ENCODE measurements at places on chromosomes 11 and 22.
A peak's percentile ranks its signal among the peaks of the same experiment; 100 is the strongest.

DNA sequence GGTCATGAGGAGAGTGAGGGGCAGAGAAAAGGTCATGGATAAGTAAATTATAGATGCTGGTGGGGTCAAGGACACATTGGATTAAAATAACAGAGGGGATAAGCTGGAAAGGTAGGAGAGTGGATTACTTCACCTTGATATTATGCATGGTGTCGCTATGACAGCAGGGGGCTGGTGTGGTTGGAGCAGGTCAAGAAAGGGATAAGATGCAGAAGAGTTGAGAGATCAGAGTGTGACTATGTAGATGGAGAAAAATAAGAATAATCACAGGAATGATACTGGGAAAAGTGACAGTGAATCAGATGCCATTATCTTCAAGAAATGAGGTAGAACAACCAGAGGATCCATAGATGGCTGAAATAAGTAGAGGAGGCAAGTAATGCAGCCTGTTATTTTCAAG, 29.4 kb upstream of the AMOTL1 start:
- DNase-seq: no peak

DNA sequence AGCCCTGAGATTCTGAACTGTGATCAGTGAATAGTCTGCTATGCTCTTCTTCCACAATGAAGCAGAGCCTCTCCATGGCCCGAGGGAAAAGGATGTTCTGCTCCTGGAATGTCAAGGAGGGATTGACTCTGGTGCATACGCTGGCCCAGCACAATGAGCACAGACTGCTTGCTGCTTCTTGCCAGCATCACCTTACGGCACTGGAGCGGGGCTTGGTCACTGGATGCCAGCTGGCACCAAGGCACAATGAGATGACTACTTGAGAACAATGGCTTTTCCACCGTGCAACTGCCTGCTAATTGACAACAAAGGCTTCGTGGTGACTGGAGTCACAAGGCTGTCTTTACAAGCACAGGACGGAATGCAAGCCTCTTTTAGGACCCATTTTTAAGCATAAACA, 139.2 kb downstream of the DSCAML1 start:
- no peak for DNase-seq

- no peak for DNase-seq
These were observed 4.6 kb downstream of the MN1 start for GRCh38 chr22:27796829-27797519.

- DNase-seq: no peak
These were observed 39.4 kb upstream of the TSPAN18 start for GRCh38 chr11:44687388-44687787.

DNA sequence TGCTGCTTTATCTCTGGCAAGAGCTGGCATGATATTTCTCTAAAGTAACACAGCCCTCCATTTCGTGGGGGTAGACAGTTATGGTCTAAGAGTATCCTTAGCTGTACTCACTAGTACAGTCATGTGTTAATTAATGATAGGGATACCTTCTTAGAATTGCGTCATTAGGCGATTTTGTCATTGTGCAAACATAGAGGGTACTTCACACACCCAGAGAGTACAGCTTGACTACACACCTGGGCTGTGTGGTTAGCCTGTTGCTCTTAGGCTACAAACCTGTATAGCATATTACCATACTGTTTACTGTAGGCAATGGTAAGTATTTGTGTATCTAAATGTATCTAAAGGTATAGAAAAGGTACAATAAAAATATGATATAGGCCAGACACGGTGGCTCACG, 17.0 kb downstream of the XRCC6 start:
- DNase-seq: no peak

GRCh38 chr11:72720047-72720446, 32.2 kb downstream of the ARAP1 start:
- DNase-seq: no peak

GRCh38 chr11:32701616-32702015, 92.8 kb downstream of the CCDC73 start:
- DNase-seq: no peak

- DNase-seq: no peak
These were observed 175.2 kb downstream of the NELL1 start for GRCh38 chr11:20844630-20845029.

- no peak for DNase-seq
These were observed 1259.5 kb downstream of the TBC1D22A start for GRCh38 chr22:48021991-48022401.

DNA sequence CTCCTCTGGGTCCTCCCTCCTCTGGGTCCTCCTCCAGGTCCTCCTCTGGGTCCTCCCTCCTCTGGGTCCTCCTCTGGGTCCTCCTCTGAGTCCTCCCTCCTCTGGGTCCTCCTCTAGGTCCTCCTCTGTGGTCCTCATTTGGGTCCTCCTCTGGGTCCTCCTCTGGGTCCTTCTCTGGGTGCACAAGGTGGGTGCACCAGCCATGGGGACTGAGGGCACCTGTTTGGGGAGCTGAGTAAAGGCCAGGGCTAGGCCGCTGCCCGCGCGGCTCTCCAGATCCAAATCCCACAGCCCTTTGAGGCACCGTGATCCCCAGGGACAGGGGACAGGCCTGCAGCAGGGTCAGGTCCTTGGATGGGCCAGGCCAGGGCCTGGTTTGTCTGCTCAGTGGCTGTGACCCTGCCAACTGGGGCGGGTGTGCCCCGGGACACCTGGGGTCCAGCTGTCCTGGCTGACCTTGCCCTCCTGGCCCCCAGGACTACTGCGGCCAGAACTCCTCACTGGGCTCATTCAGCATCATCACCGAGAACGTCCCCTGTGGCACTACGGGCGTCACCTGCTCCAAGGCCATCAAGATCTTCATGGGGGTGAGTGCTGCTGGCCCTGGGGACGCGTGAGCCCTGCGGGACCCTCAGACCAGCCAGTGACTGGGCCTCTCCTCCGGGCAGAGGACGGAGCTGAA, 12.7 kb downstream of the MUC2 start:
- DNase-seq: no peak

DNA sequence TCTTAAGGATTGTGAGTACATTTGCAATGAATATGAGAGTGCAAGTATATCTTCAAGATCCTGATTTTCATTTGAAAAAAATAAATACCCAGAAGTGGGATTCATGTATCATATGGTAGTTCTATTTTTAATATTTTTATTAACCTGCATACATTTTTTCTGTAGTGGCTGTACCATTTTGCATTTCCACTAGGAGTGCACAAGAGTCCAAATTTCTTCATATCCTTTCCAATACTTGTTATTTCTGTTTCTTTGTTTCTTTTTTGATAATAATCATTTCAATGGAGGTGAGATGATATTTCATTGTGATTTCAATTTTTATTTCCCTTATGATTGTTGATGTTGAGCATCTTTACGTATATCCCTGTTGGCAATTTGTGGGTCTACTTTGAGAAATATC, 759.8 kb upstream of the CNTN5 start:
- peak; percentile 5 for DNase-seq

DNA sequence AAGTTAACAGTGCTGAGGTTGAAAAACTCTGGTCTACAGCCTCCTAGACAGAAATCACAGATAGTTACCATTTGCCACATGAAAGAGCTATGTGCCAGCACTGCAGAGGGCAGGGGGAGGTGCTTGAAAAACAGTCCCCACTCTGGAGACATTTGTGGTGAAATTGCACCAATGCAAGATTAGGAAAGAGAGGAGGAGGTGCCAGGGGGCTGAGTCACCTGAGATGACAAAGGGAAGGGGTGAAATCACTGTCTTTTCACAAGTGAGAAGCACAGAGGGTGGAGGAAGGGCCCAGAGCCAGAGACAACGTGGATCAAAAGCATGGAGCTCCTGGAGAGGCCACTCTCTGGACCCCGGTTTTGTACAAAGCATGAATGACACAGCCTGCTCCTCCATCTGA, 196.3 kb downstream of the BUD13 start:
- DNase-seq: no peak

GRCh38 chr11:117716521-117717440, 80.2 kb downstream of the DSCAML1 start:
- DNase-seq: no peak

GRCh38 chr11:86608251-86608799, 64.1 kb downstream of the ME3 start:
- DNase-seq: peak; percentile 88

- DNase-seq: no peak
These were observed 68.1 kb downstream of the CCDC81 start for GRCh38 chr11:86442827-86443226.

DNA sequence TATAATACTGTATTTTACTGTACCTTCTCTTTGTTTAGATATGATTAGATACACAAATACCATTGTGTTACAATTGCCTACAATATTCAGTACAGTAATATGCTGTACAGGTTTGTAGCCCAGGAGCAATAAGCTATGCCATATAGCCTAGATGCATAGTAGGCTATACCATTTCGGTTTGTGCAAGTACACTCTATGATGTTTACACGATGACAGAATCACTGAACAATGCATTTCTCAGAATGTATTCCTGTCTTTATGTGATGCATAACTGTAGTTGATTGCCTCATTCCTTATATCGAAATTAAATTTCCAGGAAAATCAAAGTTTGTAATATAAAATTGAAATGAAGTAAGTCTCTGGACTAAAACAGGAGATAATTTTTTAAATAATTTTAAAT, 49.3 kb upstream of the OR5P2 start:
- no peak for DNase-seq

DNA sequence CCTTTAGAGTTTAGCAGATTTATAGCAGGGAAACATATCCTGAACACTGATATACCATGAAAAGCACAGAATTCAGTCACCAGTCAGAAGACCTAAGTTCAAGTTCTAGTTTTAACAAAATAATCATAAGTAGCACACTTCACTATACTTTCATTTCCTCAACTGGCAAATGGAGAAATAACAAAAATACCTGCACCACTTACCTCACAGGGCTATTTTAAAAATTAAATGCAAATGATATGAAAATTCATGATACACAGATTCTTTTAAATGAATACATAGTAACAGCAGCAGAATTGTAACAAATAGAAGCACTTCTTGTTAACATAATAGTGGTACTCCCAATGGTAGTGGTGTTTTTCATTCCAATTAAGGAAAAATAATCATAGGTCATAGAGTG, 139.0 kb downstream of the FCHSD2 start:
- DNase-seq: no peak

DNA sequence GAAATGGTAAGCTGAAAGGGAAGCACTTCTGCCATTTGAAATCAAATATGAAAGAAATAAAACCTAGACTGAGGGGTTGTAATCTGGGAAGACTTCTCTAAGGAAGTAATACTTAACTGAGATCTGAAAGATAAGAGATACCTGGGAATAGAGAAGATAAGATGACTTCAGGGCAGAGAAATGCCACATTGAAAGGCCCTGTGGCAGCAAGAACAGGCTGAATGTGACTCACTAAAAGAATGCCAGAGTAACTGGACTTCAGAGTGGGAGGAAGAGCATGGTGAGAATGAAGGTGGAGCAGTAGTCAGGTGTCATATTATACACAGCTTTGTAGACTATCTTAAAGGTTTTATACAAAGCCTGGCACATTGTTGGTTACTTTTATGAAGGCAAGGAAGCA, 17.6 kb downstream of the CALCA start:
- DNase-seq: no peak

DNA sequence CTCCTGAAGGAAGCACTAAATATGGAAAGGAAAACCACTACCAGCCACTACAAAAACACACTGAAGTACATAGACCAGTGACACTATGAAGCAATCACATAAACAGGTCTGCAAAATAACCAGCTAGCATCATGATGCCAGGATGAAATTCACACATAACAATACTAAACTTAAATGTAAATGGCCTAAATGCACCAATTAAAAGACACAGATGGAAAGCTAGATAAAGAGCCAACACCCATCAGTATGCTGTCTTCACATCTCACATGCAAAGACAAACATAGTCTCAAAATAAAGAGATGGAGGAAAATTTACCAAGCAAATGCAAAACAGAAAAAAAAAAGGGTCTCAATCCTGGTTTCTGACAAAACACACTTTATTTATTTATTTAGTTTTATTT, 171.7 kb downstream of the TTC28 start:
- DNase-seq: no peak

- DNase-seq: no peak
These were observed 24.8 kb upstream of the CLDN5 start for GRCh38 chr22:19548964-19549363.

- DNase-seq: no peak
These were observed 22.2 kb upstream of the CTSD start for GRCh38 chr11:1785749-1786413.

DNA sequence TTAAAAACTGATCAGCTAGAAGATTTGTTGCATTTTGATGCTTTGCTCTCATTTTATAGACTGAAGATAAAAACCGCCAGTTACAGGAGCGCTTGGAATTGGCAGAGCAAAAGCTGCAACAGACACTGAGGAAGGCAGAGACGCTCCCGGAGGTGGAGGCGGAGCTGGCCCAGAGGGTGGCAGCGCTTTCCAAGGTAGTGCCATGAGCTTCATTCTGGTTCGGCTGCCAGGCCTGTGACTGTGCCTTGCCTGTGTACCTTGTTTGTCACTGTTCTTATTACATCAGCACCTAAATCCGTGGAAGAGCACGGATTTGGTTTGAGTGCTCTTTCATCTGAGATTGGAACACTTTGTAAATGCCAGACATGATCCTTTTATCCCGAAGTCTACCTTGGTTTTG, 61.4 kb downstream of the PPFIA1 start:
- no peak for DNase-seq

GRCh38 chr11:32830413-32830738, 649 bp downstream of the PRRG4 start:
- peak; percentile 2 for DNase-seq

- DNase-seq: no peak
These were observed 751.2 kb downstream of the BRD1 start for GRCh38 chr22:49076300-49077035.

DNA sequence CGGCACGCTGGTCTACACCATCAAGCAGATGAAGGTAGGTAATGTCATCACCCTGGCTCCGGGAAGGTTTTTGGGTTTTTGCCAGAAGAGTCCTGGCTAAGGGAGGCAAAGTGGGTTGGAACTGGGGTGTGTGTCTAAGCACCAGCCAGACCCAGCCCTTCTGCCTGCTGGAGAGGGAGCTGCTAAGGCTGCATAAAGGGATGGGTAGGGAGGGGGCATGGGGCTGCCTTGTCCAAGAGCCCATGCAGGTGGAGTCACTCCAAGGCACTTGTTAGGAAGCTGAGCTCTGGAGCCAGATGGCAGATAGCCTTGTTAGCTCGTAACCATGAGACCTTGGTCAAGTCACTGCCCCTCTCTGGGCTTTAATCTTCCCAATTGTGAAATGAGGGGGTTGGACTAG, 48.0 kb downstream of the TIMP3 start:
- no peak for DNase-seq

DNA sequence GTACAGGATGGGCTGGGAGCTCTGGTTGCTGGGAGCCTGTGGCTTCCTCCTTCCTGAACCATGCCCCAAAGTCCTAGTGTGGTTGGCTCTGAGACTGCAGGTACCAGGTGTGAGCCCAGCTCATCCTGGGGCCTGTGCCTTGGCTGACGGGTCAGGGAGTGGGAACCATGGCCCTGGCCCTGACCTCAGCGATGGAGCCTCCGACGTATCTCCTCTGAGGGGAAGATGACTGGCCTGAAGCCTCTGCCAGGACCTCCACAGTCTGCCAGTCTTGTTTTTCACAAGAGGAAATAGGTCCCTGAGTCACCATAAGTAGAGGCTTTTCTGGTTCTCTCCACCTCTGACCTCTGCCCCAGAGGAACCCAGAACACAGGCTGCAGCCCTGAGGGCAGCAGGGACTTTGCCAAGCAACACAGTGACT, 3.4 kb downstream of the RCE1 start:
- no peak for DNase-seq

All from choroid plexus epithelial cell (primary cell).